Activated effector memory CD4-positive, alpha-beta T cell treated with Interleukin-2 at 50 U/mL for 16 hours (primary cell): ENCODE measurements at places on chromosomes 7 and 10.

DNA sequence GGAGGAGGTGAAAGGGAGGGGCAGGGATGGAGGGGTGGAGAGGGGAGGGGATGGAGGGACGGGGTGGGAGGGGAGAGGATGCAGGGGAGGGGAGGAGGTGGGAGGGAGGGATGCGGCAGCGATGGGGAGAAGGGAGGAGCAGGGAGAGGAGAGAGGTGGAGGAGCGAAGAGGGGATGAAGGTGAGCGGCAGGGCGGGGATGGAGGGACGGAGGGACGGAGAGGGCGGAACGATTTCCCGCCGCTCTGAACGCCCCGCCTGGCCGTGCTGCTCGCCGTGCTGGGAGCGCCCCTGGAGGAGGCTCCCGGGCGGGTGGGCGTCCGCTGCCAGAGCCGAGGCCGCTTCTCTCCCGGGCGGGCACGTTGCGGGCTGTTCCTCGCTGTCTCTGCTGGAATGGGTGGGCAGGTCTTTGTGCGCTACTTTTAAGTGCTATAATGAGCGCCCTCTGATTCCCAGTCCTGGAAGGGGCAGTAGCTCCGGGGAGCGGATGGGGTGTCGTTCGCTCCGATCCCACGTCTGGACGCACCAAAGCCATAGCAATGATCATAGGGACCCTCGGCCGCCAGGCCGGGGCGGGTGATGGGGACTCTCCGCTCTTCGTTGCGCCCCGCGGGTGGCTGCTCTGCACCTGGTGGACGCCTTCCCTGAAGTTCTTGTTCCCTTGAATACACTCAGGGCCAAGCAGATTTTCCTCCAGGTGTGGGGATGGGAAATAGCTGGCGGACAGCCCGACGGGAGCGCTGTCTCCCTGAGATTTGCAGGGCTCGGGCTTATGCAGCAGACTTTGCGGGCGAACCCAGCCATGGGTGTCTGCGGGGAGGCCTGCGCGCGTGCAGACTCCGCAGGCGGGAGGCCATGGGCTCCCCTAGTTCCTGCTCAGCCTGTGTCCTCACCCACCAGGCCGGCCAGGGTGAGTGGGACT lies 81.1 kb upstream of the CPXM2 start:
- DNase-seq: no peak

- DNase-seq: no peak
These were observed 85.7 kb downstream of the C10orf105 start for GRCh38 chr10:71633920-71634319.

DNA sequence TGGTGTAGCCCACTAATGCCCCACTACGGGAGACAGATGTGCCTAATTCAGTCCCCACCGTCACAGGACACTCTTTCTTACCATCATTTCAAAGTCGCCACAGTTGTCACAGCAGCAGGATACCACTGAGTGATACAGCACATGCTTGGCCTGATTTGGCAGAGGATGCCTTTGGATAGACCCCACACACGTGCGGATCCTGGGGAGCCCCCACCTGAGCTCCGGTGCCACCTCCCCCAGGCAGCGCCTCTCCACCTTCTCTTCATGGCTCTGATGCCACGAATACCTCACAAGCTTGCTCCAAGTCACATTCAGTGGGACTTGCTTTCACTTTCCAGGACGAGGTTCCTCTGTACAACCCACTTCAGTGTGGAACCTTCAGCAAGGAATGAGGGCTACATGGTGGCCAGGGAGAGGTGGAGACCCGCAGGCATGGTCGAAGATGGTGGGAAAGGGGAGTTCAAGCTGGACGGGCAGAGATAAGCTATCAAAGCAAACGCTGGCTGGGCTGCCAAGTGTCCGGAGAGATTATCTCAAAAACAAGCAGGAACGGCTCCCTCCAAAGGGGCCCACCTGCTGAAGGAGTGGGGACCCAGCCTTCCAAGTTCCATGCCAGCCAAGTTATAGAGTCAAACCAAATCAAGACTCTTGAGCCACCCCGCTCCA lies 107.4 kb downstream of the ZRANB1 start:
- no peak for DNase-seq

DNA sequence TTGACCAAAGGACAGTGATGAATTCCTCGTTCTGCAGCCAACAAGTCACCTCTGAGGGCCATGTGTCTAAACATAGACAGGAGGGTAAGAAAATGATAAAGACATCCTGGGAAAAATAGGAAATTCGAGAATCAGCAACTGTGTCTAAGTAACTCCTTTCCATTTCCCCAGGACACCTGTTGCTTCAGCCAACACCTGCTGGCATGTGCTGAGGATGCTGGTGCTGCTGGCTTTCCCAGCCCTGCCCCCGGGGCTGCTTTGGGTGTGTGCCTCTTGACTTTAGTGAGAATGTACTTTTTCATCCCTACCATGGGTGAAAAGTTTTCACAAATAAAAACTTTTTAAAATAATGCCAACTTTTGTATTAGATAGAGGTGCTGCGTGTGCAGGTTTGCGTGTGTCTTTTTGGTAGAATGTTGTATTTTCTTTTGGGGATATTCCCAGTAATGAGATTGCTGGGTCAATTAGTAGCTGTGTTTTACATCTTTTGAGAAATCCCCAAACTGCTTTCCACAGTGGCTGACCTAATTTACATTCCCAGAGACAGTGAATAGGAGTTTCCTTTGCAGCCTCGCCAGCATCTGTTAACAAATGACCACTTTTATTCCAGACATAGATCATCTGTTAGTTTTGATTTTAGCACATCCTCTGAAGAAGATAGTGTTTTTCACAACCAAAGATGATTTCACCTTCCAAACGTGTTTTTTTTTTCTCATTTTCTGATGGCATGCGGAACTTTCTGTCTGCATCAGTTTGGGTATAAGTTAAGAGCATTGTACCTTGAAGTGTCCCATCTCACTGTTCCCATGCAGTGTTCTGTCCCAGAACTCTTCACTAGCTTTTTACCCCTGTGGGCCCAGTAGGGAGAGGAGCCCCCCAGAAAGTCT lies 104.2 kb upstream of the ACBD5 start:
- DNase-seq: no peak

DNA sequence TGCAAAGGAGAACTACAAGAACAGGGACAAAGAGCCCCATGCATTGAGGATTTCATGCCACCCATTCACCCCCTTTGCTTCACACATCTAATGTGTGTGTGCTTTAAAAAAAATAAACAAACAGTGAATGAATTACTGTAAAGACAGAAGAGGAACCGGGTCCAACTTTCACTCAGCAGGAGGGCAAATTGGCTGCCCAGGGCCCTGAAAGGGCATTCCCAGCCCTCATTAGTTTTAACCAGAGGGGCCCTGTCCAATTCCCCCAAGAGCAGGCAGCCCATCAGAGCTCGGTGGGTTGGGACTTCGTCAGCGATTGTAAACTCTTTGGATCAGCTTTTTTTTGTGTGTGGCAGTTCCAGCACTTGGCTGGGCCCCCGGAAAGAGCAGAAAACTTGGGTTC lies 73.6 kb upstream of the PDZD8 start:
- DNase-seq: no peak

GRCh38 chr10:34814223-34814912 lies 728 bp downstream of the PARD3 start:
- no peak for DNase-seq

DNA sequence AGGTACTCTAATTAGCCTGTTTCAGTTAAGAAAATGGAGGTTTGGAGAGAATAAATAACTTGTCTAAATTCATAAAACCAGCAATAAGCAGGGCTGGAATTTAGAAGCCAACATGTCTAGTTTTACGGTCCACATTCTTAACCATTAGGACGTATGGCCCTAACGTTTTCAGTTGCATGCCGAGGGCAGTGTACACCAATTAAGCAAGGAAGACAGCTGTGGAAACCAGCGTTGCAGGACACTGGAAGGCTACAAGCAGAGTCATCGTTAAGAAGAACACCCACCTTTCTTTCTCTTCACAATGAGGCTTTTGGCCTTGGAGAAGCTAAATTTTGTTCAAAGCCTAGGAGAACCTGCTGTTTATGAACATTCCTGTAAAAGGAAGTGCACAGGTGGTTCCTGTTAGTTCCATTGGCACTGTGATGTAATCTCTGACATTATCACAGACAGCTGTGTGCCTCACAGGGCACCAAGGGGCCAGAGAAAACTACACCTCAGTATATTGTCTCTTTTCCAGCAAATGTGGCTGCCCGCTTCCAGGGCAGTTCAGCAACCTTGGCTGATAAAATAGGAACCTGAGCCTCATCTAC lies 21.0 kb downstream of the MPP7 start:
- DNase-seq: no peak

- DNase-seq: no peak
These were observed 21.4 kb downstream of the VSTM4 start for GRCh38 chr10:49093922-49094321.

DNA sequence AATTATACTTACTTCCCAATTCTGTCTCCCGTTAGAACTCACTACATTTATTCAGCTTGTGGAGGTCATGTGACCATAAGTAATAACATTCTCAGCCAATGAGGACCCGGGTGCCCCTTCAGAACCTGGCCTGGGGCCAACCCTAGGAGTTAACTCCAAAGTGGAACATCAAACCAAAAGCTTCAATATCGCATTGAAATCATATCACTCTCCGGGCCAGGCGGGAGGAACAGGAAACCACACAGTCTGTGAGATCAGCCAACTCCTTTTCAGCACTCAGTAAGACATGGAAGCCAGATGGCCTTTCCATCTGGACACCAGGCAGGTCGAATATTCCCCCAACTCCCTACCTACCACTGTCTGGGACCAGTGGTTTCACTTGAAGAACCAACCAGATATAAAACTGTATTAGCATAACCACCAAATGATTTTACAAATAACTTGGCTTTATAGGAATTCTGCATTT lies 5.5 kb downstream of the CREB3L2 start:
- DNase-seq: no peak

GRCh38 chr7:156820445-156821063 lies 72.4 kb downstream of the LMBR1 start:
- DNase-seq: no peak

DNA sequence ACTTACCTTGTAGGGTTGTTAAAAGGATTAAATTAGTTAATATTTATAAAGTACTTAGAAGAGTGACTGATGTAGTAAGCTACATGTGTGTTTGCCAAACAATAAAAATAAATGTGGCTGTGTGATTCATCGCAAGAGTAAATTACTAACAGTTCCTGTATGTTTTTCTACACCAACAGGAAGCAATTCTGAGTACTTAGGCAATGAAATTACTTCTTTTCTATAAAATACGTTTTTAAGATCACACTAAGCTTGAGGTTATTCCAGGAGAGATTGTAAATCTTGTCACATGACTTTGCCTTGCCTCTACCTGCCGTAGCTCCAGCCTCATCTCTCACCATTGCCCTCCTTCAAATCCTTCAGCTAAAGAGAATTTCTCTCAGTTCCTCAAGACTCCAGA lies 18.1 kb upstream of the GSTK1 start:
- DNase-seq: no peak

GRCh38 chr7:135168489-135169140 lies 1.9 kb downstream of the CYREN start:
- no peak for DNase-seq

DNA sequence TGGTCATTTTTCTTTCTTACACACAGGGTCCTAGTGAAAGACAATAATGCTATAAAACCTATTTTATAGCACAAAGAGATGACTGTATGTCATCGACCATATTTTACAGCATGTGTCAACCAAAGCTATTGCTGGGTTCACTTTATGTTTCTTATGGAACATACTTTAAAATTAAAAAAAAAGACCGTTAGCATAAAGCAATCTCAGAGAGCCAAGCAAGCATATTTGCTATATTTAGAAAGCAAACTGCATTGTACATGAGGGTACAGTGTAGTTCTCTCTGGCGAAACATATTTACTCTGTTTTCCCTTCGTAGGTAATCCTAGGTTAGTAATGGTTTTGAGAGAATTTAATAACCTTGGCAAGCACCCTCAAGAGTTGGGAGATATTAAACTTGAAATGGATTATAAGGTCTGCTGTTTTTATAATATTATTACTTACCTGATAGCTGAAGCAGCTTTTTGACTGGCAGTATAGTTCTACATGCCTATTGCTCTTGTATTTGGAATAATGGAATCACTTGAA lies 244.2 kb upstream of the POM121L12 start:
- DNase-seq: no peak

DNA sequence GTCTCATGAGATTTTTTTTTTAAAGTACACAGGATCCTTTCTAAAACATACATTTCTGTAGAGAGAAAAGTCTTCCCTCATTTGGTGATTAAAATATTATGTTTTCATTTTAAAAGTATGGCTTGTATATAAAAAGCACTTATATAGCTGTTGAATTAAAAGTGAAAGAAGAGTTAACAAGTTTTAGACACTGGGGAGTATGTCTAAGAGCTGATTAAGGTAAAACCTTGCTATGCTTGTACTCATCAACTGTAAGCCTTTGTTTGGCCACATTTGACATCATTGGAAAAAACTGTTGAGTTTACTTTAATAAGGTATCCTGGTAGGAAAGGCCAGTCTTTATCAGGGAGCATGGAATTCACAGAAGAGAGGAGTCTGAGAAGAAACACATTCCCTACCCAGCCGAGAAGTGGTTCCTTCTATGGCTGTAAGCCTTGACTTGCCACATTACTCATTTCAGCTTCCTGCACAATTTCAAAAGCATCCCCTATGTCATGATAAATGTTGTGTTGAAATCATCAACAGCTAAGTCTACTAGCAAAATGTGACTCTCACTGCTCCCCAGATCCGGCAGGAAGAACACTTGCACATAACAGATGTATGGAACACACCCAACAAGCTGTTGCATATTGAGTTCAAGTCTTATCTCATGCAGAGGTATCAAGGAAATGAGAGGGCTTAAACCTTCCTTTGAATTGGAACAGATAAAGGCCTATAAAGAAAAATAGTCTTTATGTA lies 171.8 kb upstream of the CDK1 start:
- no peak for DNase-seq

GRCh38 chr10:28837613-28838390 lies 160.5 kb downstream of the BAMBI start:
- DNase-seq: no peak

- no peak for DNase-seq
These were observed 2.5 kb downstream of the SLK start for GRCh38 chr10:103969436-103969835.

- no peak for DNase-seq
These were observed 53.8 kb downstream of the TAX1BP1 start for GRCh38 chr7:27793780-27794179.

DNA sequence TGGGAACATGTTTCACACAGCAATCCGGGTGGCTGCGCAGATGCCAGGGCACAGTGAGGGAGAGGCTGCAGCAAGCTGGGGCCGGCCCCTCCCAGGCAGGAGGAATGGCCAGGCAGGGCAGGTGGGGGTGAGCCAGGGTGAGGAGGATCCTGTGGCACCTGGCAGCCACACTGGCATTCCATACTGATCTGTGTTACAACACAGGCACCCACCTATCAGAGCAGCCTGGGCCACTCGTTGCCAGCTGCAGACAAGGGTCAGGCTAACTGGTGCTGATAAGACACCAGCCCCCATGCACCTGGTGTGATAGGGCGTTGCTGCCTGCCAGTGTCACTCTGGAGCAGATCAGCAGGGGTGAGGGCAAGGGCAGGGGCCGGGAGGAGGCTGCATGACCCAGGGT lies 16.6 kb upstream of the RET start:
- DNase-seq: no peak

- DNase-seq: no peak
These were observed 9.2 kb downstream of the AQP1 start for GRCh38 chr7:30920584-30921539.
